H4 (cell line): ENCODE measurements at places on chromosomes 13 and 19. TPM values are rescaled to one million over a fixed set of nuclear protein-coding genes. Genes with fewer than 3 reads are reported as not detected.

The TMC4 gene
- total RNA-seq: not detected in 2 replicates

DNA sequence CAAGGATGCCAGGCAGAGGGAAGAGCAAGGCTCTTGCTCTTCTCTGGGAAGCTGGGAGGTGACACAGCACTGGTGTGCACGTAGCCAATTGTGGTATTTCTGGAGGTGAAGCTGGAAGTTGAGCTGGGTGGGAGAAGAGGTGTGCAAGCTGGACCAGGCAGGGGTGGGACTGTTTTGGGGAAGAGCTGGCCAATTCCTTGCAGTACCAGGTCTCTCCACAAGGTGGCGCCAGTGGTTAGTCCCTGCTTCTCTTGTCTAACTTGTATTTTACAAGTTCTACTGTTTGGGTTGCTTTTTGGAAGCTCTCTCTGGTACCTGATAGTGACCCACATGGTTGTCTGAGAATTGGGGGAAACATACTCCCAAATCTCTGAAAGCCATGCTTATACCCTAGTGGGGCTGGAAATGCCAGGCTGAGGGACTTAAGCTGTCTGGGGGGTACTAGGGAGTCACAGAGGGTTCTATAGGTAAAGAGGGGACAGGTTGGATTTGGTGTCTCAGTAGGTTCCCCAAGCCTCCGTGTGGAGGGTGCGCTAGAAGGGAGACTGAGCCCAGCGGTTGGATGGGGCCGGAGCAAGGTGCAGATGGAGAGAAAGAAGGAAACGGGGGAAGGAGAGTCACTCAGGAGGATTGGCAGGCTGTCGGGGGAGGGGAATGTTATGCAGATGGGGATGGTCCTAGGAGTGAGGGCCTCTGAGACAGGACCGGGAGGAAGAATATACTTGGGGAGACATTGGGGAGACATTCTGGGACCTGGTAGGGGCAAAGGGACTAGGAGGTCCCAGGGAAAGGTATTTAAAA, 3.0 kb downstream of the HPN start:
- peak; percentile 55 for DNase-seq

DNA sequence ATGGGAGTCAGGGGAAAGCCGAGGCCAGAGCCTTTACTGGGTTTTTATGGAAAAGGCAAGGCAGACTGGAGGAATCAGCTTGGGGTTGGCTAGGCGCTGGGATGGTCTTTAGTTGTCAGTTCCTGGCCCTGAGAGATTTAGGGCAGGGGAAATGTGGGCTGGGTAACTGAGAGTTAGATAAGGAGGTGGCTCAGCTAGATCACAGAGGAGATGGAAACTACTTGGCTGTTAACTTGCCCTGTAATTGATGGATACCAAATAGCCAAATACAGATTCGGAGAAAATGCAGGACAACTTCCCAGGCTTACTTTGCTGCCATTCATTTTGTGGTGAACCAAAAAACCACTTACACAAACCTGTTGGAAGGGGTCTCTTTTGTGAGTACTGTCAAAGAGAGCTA, 54.0 kb downstream of the LRCH1 start:
- no peak for DNase-seq

DNA sequence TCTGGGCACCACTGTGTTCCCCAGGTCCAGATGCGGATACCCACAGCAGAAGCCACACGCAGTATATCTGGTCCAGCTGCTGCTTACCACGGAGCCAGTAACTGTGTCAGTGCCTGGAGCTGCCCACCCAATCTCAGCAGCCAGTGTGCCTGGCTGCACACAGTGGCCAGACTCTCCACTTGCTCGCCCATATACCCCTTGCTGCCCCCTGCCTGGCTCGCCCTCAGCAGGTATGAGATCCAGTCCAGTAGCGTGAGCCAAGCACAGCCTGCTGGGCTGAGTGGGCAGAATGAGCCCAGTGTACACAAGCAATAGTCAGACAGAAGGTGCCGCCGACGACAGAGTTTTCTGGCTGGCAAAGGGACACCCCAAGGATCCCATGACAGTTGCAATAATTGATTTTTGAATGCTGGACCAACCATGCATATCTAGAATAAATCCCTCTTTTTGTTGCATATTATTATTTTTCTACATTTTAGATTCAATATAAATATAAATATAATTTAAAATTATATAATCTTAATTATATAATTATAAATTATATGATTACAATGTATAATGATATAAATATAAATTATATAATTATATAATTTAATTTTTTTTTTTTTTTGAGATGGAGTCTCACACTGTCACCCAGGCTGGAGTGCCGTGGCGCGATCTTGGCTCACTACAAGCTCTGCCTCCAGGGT, 918.8 kb upstream of the MIR17HG start:
- DNase-seq: no peak

The SELENOV gene
- not detected in 2 replicates for total RNA-seq

DNA sequence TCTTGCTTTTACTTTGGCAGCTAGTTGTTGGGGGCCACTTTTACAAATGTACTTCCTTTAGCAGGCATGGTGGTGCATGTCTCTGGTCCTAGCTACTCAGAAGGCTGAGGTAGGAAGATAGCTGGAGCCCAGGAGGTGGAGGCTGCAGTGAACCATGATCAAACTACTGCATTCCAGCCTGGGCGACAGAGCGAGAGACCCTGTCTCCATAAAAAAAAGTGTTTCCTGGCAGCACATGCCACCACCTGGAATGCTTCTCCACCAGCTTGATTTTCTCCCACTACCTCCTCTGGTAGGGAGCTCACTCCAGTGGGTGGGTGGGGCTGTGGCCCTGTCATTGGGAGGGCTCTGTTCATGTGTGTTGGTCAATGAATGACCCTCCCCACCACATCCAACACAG, 12.5 kb downstream of the FZR1 start:
- no peak for DNase-seq

GRCh38 chr13:50548586-50548985, 294.9 kb downstream of the DLEU7 start:
- DNase-seq: no peak

DNA sequence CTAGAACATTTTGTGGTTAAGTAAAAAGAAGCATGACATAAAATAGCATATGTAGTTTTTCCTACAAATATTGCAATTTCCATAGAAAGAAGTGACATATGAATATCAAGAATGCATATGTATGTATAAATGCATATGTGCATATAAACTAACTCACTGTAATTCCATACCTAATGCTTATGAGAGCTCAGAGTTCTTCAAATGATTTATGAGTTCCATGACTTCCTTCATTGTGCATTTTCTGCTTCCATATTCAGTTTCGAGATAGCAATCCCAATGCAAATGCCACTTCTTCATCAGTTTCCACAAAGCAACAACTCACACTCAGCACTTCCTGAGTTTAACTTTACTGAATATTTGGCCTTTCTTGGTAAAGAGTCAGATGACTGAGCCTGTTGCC, 1744.3 kb upstream of the MIR17HG start:
- no peak for DNase-seq

DNA sequence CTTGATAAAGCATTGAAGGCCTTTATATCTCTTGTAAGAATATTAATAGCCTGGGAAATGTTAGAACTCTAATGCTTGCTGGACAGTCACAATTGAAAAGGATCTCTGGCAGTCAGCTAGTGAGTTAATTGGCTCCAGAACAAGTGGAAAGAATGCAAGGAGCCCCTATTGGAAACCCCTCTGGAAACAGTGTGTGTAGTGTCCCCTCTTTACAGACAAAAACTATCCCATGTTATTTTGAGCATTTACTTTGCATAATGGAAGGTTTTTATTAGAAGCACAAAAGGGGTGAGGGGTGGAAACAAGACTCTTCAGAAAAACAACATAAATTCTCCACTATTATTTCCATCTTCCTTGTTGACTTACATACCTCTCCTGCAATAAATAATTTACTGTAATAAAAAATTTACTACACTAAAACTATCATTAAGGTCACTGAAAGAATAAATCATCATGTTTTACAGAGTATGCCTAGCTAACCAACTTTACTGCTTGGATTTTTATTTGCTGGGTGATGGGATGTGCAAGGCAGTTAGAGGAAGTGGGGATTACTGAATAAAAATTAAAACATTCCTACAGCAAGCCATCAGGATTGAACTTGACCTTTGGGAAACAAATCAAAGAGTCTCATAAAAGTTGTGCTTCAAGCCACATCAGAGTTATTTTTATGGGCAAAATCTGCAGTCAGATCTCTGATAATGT, 610.4 kb downstream of the TBC1D4 start:
- no peak for DNase-seq

DNA sequence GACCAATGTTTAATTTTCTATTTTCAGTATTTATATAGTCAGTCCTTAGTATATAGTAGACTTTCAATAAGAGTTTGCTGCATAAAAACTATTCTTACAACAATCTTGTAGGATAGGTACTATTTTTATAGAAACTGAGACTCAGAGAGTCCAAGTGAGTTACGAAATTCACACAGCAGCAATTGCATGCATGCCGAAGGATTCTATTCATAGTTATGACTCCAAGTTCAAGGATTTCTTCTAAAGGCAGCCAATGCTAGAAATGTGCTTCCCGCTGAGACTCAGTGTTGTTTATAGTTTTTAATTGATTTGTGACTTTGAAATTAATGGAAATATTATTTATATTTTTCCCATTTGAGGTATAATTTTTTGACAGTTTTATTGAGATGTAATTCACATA, 62.7 kb upstream of the CSNK1A1L start:
- no peak for DNase-seq
